ENCODE measurements at places on chromosomes 12 and 14.
A peak's percentile ranks its signal among the peaks of the same experiment; 100 is the strongest.

GRCh38 chr12:54229624-54230212, 40.9 kb upstream of the SMUG1 start:
- DNase-seq, result peak; percentile 95

GRCh38 chr12:39272871-39273655, 169.9 kb downstream of the KIF21A start:
- DNase-seq, result peak; percentile 37

DNA sequence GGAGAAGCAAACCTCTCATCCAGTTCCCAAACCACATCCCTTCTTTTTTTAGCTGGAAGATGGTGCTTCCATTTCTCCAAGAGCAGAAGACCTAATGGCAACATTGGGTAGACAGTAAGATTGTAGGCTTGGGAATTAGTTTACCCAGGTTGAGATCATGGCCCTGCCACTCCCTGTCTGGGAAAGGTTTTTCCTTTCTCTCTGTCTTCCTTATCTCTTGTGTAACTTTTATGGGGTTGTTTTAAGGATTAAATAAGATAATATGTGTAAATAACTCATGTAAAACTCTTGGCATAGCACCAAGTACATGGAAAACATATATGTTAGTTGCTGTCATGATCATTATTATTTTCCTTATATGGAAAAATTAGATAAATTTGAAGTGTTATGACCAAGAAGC, 23.2 kb upstream of the PSMA6 start:
- no peak for DNase-seq

- DNase-seq, result no peak
Measured at GRCh38 chr12:132029503-132030300, 80.0 kb downstream of the EP400 start.

DNA sequence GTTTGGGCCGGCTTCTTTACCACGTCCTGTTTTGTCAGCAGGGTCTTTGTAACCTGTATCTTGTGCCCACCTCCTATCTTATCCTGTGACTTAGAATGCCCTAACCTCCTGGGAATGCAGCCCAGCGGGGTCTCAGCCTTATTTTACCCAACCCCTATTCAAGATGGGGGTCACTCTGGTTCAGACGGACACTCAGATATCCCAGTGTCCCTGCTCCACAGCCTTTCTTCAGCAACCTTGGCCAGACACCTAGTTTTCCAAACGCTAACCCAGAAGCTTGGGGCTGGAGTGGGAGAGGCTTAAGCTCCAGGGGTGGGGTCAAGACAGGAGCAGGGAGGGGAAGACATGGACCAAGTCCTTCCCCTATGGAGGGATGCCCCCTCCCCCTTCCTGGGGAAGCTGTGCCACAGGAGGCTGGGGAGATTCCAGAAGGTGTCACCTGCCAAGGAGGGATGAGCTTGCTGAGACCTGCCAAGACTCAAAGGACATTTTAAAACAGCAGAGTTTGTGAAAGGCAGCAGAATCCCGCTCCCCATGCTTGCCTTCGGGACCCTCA, 62.2 kb downstream of the RIN3 start:
- DNase-seq, result no peak
